ENCODE measurements at places on chromosomes 1 and 21. TPM values are rescaled to one million over a fixed set of nuclear protein-coding genes. Genes with fewer than 3 reads are reported as not detected.

Gene EBNA1BP2
- 81.6 TPM for total RNA-seq

Gene PLA2G2A
- total RNA-seq = not detected

Gene NBPF26
- total RNA-seq = 20.8 TPM

Gene RAB13
- total RNA-seq = 145 TPM

Gene OLFML2B
- total RNA-seq = 14.7 TPM

Gene S100A1
- total RNA-seq = 1.7 TPM

Gene PTGFR
- total RNA-seq = 0.36 TPM

Gene UBE2J2
- 67.4 TPM for total RNA-seq

Gene PTPN7
- total RNA-seq = 0.58 TPM

Gene LCE3D
- not detected for total RNA-seq

Gene ZC3H12A
- total RNA-seq = 12.6 TPM

Gene SCP2
- total RNA-seq = 93.2 TPM

Gene PRRX1
- total RNA-seq = 2.6 TPM

Gene FCRL2
- total RNA-seq = not detected

Gene SLC25A34
- total RNA-seq = 1.0 TPM

Gene MRPS15
- 66.0 TPM for total RNA-seq

Gene SNRNP40
- 41.0 TPM for total RNA-seq

Gene C8A
- total RNA-seq = not detected

Gene UQCRH
- 299 TPM for total RNA-seq

Gene FOXO6
- 1.2 TPM for total RNA-seq

Gene FAM131C
- 0.11 TPM for total RNA-seq

Gene TMEM81
- 4.8 TPM for total RNA-seq

All from astrocyte (in vitro differentiated cells and primary cell).